Activated naive CD8-positive, alpha-beta T cell treated with anti-CD3 and anti-CD28 coated beads, Interleukin-2, amount 10 ng/mL, durations not matched to agents 7 days and 5 days (primary cell): ENCODE measurements at places on chromosomes 6 and 20. TPM values are rescaled to one million over a fixed set of nuclear protein-coding genes. Genes with fewer than 3 reads are reported as not detected.

DNA sequence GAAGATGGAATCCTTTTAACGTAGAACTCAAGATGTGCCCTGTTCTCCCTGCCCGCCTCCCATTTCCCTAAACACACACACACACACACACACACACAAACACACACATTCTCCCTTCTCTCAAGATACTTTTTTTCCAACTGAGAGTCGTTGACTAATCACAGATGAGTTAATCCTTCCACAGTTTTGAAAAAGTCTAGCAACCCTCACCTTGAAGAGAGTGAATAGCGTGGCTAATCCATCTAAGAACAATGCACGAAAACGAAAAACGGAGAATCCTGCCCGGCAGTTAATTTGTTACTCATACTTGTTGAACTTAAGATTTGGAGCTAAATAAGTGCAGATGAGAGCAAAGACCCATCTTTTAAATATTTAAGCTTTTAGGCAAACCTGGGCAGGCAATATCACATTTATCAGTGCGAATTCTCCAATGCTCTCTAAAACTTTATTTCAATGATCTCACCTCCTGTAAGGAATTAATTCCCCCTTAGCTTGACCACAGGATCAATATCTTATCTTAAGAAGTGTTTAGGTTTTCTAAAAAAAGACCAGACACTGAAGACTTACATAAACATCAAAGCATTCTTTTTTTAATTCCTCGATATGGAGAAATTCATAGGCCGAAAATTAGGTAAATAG, 1.1 kb downstream of the AGPAT4 start:
- no peak for DNase-seq
- H3K27ac ChIP-seq = peak overlapping the region; percentile 74
- H3K36me3 ChIP-seq = no peaks in the 10 kb centered on the region
- H3K27me3 ChIP-seq = peaks cover 5% of the 10 kb centered on the region
- peak overlapping the region; percentile 91 for H3K4me3 ChIP-seq
- peaks cover 14% of the 10 kb centered on the region for H3K4me1 ChIP-seq

- no peaks in the 10 kb centered on the region for H3K27me3 ChIP-seq
- no peak for DNase-seq
- no peak overlapping the region for H3K4me3 ChIP-seq
- H3K36me3 ChIP-seq = no peaks in the 10 kb centered on the region
- H3K4me1 ChIP-seq = no peaks in the 10 kb centered on the region
Observed at GRCh38 chr20:41783423-41784208, 165.4 kb upstream of the CHD6 start.

CRIP3 gene
- 0.62 TPM for total RNA-seq

RAET1L gene
- total RNA-seq = not detected

DNA sequence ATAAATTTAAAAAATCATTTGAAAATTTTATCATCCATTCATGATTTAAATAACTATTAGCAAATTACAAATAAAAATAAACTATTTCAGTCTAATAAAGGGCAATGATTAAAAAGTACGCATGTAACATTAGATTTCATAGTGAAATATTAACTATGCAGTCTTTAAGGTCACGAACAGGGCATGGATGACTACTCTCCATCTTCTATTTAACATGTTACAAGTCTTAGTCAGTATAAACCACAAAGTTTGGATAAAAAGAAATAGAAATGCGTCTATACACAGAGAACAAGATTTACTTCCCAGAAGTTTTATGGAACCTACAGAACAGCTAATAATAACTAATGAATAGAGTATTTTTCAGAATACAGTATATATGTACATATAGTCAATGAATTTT, 1016.0 kb downstream of the EYS start:
- no peak overlapping the region for H3K27ac ChIP-seq

DNA sequence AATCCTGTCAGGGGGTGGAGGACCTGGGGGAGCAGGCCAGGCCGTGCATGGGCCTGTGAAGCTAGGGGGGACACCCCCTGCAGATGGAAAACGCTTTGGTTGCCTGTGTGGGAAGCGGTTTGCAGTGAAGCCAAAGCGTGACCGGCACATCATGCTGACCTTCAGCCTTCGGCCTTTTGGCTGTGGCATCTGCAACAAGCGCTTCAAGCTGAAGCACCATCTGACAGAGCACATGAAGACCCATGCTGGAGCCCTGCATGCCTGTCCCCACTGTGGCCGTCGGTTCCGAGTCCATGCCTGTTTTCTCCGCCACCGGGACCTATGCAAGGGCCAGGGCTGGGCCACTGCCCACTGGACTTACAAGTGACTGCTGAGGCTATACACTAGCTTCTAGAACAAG, 1.8 kb downstream of the ZBTB9 start:
- H3K4me3 ChIP-seq = no peak overlapping the region
- no peak for DNase-seq
- peaks cover 20% of the 10 kb centered on the region for H3K4me1 ChIP-seq
- no peak overlapping the region for H3K27ac ChIP-seq

RHAG gene
- total RNA-seq = not detected

DNA sequence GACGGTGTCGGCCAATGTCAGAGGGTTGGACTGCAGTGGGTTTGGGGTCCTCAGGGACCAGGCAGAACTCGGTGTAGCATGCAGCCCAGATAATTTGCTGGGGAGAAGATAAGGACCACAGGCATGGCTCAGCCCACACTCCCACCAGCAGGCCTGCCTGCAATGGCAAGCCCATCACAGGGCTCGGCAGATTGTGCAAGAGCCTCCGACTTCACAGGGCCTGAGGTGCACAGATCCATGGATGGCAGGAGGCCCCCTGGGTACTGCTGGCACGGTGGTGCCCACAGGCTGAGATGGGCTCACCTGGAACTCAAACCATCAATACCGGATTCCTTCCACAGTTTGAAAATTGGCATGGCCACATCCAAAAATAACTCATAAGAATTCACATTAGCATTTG, 180.3 kb downstream of the TTLL2 start:
- H3K36me3 ChIP-seq = no peaks in the 10 kb centered on the region
- no peak for DNase-seq
- no peak overlapping the region for H3K27ac ChIP-seq
